A549 treated with RU486 at 1 μM for 4 hours (cell line): ENCODE measurements at places on chromosomes 1 and 21. TPM values are rescaled to one million over a fixed set of nuclear protein-coding genes. Genes with fewer than 3 reads are reported as not detected.

The PTPRF gene
- total RNA-seq = 84.6 to 111 TPM (median 96.8 TPM) in 5 replicates

The SPRR1B gene
- not detected in 5 replicates for total RNA-seq

The FAM72C gene
- total RNA-seq = 2.8 to 7.1 TPM (median 5.3 TPM) in 5 replicates

The GJC2 gene
- total RNA-seq = 0.21 to 0.48 TPM (median 0.39 TPM) in 5 replicates

The YBEY gene
- 26.8 to 31.5 TPM (median 28.9 TPM) in 5 replicates for total RNA-seq

The CR1 gene
- not detected in 5 replicates for total RNA-seq

The CZIB gene
- 29.0 to 35.2 TPM (median 30.7 TPM) in 5 replicates for total RNA-seq

The RNF223 gene
- 0.32 to 0.62 TPM (median 0.53 TPM) in 5 replicates for total RNA-seq

The LEFTY2 gene
- not detected in 5 replicates for total RNA-seq

The C4BPB gene
- total RNA-seq = 0.93 to 2.0 TPM (median 1.2 TPM) in 5 replicates

The CEPT1 gene
- 9.3 to 13.1 TPM (median 11.9 TPM) in 5 replicates for total RNA-seq

The CACHD1 gene
- total RNA-seq = 1.5 to 2.1 TPM (median 1.7 TPM) in 5 replicates

The ABCG1 gene
- 2.1 to 2.6 TPM (median 2.4 TPM) in 5 replicates for total RNA-seq

The FAM72D gene
- total RNA-seq = 3.3 to 7.6 TPM (median 6.2 TPM) in 5 replicates

The LPAR3 gene
- 0.16 to 0.39 TPM (median 0.35 TPM) in 5 replicates for total RNA-seq

The ARID4B gene
- total RNA-seq = 11.1 to 21.4 TPM (median 17.1 TPM) in 5 replicates

The MIS18A gene
- 11.6 to 17.0 TPM (median 15.2 TPM) in 5 replicates for total RNA-seq

The UMODL1 gene
- not detected in 5 replicates for total RNA-seq

The C1QC gene
- total RNA-seq = not detected in 5 replicates

The TFF2 gene
- total RNA-seq = 0.47 TPM in 1 of 5 replicates, not detected in the others

The AIRE gene
- not detected in 5 replicates for total RNA-seq

The PTGFR gene
- total RNA-seq = not detected in 5 replicates

The CHI3L1 gene
- not detected in 5 replicates for total RNA-seq

The CYP4B1 gene
- not detected in 5 replicates for total RNA-seq

The FOXD2 gene
- 0.37 to 0.60 TPM (median 0.43 TPM) in 5 replicates for total RNA-seq

The IL19 gene
- total RNA-seq = not detected in 5 replicates

The WRAP73 gene
- total RNA-seq = 14.2 to 20.9 TPM (median 18.6 TPM) in 5 replicates

The S100A9 gene
- 0.38 to 2.0 TPM (median 1.1 TPM) in 5 replicates for total RNA-seq

The AJAP1 gene
- not detected in 5 replicates for total RNA-seq

The SLC25A34 gene
- total RNA-seq = 0.09 to 0.60 TPM (median 0.25 TPM) in 5 replicates

The TMOD4 gene
- total RNA-seq = 0.29 TPM in 1 of 5 replicates, not detected in the others

The ATP8B2 gene
- 23.5 to 36.3 TPM (median 27.9 TPM) in 5 replicates for total RNA-seq

The MNDA gene
- total RNA-seq = not detected in 5 replicates

The SLC30A10 gene
- 0.06 to 0.09 TPM (median 0.07 TPM) in 3 of 5 replicates, not detected in the others for total RNA-seq

The C8B gene
- total RNA-seq = not detected in 5 replicates

The ZFP69 gene
- not detected in 5 replicates for total RNA-seq

The ZNF669 gene
- 2.3 to 4.8 TPM (median 3.6 TPM) in 5 replicates for total RNA-seq

The APOBEC4 gene
- total RNA-seq = not detected in 5 replicates

The TRAF3IP3 gene
- not detected in 5 replicates for total RNA-seq
